ENCODE measurements at places on chromosomes 11 and 22. TPM values are rescaled to one million over a fixed set of nuclear protein-coding genes. Genes with fewer than 3 reads are reported as not detected.

SLC29A2 gene
- total RNA-seq, result 2.9 TPM

SAA4 gene
- not detected for total RNA-seq

RCOR2 gene
- 0.22 TPM for total RNA-seq

DNA sequence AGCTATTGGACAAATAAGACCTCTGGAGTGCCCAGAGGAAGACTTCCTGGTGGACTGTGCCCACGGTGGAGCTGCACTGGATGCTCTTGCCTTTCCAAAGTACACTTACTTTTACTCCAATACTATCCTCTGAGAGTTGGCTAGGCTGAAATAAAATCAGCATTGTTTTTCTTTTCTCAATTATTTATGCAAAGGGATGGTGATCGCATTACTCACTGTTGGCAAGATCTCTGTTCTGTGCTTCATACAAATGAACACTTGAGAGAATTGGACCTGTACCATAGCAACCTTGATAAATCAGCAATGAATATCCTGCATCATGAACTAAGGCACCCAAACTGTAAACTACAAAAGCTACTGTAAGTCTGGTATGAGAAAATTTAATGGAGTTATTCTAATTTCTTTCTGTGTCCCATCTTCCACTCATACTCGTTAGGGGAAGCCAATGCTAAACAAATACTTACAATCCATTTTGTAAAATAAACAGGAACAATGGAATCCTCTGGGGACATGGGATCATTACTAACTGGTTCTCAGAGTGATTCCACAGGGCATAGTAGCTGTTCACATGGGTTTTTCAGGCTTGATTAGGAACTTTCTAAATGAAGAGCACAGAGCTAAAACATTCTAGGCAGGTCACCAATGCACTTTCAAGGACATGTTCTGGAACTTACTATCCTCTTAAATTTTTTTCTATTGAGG lies 26.3 kb downstream of the NLRP14 start:
- DNase-seq, result no peak

- DNase-seq, result no peak
Observed at GRCh38 chr11:79236541-79236971, 204.3 kb downstream of the TENM4 start.

GRCh38 chr11:66708094-66708493 lies 20.9 kb downstream of the SPTBN2 start:
- DNase-seq, result no peak

GRCh38 chr11:44912270-44912987 lies 38.3 kb downstream of the TP53I11 start:
- no peak for DNase-seq

GRCh38 chr11:130692220-130692619 lies 224.1 kb downstream of the SNX19 start:
- no peak for DNase-seq
